ENCODE measurements at places on chromosomes 12 and 14.

- no peak for DNase-seq
Measured at GRCh38 chr12:12482959-12483358, 79.7 kb downstream of the DUSP16 start.

DNA sequence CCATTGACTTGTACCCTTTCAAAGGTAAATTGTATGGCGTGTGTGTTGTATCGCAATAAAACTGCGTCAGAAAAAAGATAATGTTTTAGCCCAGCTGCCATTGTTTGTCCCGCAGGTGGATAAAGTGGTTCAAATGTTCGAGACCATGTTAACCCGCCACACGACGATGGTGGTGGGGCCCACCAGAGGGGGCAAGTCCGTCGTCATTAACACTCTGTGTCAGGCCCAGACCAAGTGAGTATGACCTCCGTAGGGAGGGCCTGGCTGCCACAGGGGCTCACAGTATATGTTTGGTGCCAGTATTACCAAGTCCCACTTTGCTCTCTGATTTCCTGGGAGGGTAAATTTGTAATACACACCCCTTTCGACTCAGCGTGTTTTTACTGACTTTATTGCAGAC, 96.9 kb downstream of the DNAH10 start:
- no peak for DNase-seq

- peak; percentile 15 for DNase-seq
Measured at GRCh38 chr12:10590966-10591365, 22.4 kb downstream of the MAGOHB start.

GRCh38 chr12:68013181-68013580, 23.9 kb downstream of the IFNG-AS1 start:
- no peak for DNase-seq

DNA sequence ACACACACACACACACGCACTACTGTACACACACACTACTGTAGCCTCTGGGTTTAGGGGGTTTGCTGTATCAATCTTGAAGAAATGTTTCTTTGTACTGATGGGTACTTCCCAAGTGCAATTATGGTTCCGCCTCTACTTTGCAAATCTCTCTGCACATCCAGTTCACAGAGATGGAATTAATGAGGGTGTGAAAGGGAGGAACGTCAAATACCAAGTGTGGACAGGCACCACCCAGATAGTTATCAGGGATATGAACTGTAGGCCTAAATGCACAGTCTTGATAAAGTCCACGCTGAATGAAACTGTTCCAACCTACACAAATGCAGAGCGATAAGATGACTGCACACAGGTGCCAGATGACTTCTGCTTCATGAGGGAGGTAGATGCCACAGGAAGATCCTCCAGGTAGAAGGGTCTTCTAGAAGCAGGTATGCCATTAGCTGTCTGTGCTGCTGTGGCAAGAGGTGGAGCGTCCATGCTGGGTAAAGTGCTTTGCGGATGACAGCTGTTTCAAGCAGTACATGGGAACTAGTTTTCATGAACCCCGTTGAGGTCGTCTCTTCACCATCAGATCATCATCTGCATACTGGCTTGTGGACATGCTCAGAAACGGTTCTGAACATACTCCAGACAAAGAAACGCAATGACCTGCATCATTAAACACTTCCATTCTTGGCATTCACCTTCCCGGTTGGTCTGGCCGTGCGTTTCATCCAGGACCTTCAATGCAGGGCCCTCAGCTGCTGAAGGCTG, 314.3 kb upstream of the RTL1 start:
- no peak for DNase-seq

GRCh38 chr14:51202914-51203665, 37.0 kb upstream of the TMX1 start:
- DNase-seq = no peak

All from RPMI7951 (cell line).